Stimulated activated CD4-positive, alpha-beta T cell treated with anti-CD3 and anti-CD28 coated beads, Interleukin-4, amount 100 ng/mL, for 24 hours (primary cell): ENCODE measurements at places on chromosomes 5 and 9.

DNA sequence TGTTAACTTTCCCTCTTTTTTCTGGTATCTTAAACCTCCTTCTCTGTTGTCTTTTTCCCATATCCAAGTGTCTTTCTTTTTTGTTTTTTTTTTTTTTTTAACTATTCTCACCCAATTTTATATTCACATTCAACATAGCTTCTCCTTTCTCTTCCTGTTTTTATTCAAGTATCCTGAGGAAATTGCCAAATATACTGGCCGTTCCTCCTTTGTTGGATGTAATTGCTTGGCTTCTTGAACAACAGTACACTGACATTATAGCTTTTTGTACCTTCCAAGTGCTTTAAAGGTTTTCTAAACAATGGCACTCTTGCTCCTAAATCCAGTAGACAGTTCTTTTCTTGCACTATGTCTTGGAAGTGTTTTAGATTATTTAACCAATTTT lies 1146.8 kb downstream of the MAT2B start:
- no peak for DNase-seq

GRCh38 chr5:42974536-42974935 lies 65.6 kb downstream of the ANXA2R start:
- no peak for DNase-seq

GRCh38 chr5:53133020-53133419 lies 23.5 kb upstream of the MOCS2 start:
- no peak for DNase-seq

DNA sequence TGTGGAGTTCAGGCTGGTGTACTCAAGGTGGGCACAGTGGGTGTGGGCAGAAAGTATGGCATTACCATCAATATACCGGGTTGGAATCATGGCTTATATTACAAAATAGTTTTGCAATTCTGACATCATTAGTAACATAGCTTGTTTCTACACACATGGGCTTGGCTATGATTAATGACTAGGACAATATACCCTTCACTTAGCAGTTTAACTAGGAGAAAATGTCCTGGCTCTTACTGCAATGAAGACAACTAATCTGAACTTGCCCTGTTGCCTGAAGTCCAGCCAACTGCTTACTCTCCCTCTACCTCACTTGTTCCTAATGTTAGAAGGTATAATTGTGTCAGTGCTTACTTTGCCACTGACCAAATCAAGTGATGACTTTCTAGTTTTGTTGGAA lies 612.5 kb downstream of the EFNA5 start:
- DNase-seq, result no peak

DNA sequence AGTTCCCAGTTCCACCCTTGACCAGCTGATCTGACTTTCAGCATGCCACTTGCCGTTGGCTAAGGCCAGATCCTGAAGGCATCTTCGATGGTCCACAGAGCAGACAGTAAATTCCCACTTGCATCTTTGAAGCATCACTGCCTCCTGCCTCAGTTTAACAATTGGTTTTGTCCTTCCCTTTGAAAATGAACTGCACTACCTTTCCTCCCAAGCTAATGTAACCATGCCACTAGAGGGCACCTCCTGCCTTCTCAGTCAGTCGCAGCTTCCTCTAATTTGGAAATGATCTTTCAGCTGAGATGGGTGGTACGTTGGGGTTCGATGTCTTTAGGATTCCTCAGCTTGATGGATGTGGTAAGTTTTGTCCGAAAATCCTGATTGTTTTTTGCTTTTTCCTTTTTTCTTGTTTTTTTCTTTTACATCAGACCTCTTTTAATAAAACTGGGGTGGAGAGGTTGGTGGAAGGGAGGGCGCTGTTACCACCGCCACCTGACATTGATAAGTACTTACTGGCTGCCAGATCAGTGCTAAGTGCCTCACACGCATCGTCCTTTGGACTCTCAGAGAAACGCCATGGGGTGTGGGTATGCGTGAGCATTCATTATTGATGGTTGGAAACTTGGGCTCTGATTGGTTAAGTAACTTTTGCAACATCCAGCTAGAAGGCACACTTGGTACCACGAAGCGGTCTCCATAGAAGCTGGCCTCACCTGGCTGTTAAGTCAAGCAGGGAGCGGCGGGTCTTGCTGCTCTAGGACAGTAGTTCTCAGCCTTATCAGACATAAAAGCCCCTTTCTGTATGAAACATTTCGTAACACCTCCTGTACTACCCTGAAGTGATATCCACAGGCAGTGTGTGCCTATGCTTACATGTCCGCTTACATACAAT lies 16.9 kb downstream of the PTTG1 start:
- DNase-seq, result peak; percentile 74

- no peak for DNase-seq
Observed at GRCh38 chr5:91151947-91152346, 231.2 kb downstream of the ARRDC3 start.

DNA sequence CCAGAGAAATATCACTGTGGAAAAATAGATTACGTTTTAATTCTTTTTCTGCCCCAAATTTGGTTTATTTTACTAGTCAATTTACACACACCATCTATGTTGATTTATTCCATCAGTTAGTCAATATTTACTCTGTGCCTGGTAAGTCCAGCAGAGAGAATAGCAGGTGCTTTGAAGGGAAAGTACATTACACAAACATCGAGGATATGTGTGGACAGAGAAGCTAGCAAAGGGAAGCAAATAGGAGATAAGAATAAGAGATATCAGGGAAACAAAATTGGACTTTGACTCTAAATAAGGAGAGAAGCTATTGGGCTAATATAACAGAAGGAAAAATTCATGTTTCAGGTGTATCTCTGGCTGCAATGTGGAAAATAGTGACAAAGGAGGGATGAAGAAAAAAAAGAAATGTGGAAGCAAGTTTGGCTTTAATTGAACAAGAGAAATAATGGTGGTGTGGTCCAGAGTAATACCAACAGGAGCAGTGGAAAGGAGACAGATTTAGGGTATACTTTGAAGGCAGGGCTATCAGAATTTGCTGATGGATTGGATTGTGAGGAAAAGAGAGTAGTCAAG lies 587.7 kb upstream of the CDH6 start:
- no peak for DNase-seq

- no peak for DNase-seq
Observed at GRCh38 chr9:19050637-19051591, 1.7 kb downstream of the RRAGA start.

DNA sequence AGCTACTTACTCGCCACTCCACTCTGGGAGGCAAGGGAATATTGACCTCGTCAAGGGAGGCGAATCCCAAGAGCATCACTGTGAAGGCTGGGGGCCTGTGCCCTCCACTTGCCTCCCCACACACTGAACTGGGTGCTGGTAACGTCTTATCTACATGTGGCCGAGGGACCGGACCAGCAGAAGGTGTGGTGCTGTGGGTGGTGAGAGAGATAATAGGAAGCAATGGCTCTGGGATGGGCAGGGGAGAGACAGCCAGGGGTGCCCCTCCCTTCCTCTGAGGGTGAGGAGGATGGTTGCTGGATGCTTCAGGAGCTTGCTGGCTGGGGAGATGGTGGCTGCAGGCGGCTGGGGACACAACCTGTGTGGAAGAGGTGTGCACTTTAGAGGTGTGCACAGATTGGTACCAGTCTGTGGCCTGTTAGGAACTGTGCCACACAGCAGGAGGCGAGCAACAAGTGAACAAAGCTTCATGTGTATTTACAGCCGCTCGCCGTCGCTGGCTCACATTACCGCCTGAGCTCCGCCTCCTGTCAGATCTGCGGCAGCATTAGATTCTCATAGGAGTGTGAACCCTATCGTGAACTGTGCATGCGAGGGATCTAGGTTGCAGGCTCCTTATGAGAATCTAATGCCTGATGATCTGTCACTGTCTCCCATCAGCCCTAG lies 100.3 kb downstream of the ENTREP1 start:
- DNase-seq, result no peak

GRCh38 chr9:134340475-134341160 lies 14.4 kb downstream of the RXRA start:
- no peak for DNase-seq

GRCh38 chr9:121354141-121354540 lies 15.9 kb downstream of the STOM start:
- no peak for DNase-seq

DNA sequence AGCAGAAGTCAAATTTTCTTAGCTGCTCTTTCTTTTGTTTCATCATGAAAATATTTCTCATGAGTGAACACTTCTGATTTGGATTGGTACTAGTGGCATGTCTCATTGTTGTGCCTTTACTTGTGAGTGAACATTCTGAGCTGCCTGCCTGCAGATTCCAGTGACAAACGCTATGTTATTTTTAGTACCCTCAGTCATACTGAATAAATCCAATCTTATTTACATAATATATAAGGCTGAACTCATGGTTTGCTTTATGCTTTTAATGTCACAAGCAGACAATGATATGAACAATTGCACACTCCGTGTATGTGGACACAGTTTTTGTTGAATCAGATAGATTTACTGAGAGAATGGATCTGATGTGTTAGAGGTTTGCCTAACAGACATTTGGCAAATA lies 67.8 kb downstream of the ACTBL2 start:
- DNase-seq, result no peak

DNA sequence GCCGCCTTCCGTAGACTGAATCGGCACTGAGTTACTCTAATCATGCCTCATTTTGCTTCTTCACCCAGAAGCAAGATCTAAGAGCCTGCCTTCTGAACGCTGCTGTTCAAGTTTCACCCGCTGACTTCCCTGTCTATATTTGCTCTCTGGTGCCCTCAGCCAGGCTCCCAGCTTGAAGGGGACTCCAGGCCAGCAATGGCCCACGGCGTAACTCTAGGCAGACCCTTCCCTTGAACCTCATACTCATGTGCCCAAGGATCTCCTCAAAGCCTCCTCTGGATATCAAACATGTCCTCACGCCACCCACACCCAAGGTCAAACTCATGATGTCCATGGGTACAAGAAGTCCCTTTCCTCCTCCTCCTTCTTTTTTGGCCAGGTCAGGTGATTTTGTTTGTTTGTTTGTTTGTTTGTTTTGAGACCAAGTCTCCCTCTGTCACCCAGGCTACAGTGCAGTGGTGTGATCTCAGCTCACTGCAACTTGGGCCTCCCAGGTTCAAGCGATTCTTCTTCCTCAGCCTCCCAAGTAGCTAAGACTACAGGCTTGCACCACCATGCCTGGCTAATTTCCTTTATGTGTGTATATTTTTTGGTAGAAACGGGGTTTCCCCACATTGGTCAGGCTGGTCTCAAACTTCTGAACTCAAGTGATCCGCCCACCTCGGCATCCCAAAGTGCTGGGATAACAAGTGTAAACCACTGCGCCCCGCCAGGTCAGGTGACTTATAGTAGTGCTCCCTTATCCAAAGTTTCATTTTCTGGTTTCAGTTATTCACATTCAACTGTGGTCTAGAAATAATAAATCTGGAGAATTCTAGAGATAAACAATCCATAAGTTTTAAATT lies 239.0 kb downstream of the SYK start:
- DNase-seq, result no peak

DNA sequence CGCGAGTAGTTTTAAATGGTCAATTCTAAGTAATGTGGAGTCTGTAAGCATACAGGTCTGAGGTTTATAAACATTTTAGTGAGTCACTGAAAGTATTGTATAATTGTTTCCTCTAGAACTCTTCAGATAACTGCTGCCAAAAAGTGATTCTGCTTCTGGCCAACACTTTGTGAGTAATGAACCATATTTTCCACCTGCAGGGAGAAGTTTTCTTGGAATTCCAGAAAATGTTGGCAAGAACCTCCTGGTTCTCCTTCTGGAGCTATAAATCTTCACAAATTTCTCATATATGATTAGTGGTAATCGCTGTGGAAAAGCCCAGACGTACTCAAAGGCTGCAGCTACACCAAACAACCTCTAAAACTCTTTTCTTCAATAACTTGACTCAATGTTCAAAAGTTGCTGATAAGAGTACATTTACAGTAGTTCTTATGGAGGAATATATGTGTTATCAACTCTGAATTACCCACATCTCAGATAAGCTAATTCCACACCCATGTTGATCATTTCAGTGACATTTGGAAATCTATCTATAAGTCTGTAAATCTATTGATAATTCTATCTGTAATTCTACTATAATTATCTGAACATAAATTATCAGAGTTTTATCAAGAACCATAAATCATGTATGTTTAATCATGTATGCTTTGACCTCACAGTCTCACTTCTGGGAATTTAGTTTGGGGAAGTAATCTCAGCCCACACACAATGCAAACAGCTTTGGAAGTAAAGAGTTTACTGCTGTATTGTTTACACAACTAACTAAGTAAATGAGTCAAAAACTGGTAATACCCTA lies 74.1 kb downstream of the FNBP1 start:
- no peak for DNase-seq

DNA sequence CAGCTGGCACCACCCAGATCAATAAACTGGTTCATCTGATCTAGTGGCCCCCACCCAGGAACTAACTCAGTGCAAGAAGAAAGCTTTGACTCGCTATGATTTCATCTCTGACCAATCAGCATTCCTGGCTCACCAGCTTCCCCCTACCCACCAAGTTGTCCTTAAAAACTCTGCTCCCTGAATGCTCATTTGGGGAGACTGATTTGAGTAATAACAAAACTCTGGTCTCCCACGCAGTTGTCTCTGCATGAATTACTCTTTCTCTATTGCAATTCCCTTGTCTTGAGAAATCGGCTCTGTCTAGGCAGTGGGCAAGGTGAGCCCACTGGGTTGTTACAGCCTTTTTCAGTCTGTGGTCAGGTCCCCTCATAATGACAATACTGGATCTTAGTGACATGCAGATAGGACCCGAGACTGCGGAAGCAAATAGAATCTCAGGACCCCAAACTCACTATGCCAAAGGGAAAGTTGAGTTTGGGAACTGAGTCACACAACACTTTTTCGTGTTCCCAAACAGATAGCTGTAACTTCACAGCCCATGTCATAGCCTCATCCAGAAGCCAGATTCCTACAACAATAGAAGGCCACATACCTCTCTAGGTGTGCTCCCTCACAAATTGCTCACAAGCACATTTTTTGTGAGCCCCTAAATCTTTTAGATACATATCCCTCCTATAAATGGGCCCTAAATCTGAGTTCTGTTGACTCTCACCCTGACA lies 175.2 kb upstream of the RAI14 start:
- DNase-seq, result no peak

GRCh38 chr9:26152350-26152749 lies 474.1 kb upstream of the TUSC1 start:
- no peak for DNase-seq

- no peak for DNase-seq
Observed at GRCh38 chr9:71743217-71743705, 25.1 kb downstream of the CEMIP2 start.

- no peak for DNase-seq
Observed at GRCh38 chr5:64632251-64632650, 58.1 kb upstream of the SHISAL2B start.

- DNase-seq, result no peak
Observed at GRCh38 chr5:83955916-83956315, 235.3 kb upstream of the HAPLN1 start.

DNA sequence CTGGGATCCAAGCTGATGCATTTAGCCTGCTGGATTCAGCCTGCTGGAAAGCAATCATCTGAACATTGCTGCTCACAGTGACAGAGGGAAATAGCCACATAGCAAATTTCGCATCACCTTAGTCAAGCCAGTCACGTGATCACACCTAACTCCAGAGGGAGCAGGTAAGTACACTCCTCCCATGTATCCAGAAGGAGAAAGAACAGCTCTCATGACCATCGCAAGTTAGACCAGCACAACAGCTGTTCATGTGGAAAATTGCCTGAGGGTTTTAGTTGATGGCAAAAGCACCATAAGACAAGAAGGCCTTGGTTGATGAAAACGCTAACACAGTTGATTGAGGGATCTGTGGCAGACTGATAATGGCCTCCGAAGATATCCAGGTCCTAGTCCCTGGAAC lies 34.2 kb upstream of the MYO10 start:
- no peak for DNase-seq
